ENCODE measurements at places on chromosomes 16 and 17.

DNA sequence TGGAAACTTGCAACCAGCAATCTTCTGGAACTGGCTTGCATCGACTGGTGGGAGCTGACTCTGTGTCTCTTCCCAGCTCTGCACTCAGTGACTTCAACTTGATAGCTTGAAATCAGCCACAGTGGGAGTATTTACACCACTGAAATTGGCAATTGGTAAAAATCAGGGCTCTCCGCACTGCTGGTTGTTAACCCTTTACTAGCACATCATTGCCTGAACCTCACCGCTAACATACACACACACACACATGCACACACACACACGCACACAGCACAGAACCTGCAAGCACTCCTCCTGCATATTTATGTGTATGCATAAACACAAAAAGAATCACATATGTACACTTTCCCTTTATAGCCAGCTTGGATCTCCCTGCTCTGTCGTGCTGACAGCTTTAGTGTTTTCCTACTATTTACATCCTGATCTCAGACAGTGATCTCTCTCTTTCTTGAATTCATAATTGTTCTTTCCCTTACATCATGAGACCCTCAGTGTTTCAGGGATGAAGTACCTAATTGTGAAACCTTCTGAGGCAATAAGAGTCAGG lies 7.9 kb upstream of the TMIGD1 start:
- no peak for DNase-seq

GRCh38 chr17:68542698-68543463 lies 30.7 kb downstream of the PRKAR1A start:
- DNase-seq, result no peak

DNA sequence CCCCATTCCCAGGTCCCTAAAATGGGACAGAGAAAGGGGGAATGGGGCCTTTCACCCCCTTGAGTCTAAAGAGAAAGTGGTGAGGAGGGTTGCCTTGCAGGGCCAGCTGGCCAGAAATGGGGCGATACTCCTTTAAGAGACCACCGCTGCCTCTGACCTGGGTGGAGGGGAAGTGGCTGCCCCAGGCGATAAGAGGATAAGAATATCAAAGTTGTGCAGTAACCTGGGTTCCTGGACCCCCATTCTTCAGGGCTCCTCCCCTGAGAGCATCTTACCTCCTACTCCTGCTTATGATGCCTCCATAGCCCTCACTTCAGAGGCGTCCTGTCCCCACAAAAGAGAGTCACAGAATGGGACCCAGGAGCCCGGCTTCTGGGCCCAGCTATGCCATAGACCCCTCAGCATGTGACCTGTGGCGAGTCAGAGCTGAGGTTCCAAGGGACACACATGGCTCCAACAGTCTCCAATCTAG lies 5.2 kb upstream of the TSPOAP1 start:
- DNase-seq, result peak; percentile 80

GRCh38 chr16:56094231-56094630 lies 97.1 kb upstream of the GNAO1 start:
- no peak for DNase-seq

DNA sequence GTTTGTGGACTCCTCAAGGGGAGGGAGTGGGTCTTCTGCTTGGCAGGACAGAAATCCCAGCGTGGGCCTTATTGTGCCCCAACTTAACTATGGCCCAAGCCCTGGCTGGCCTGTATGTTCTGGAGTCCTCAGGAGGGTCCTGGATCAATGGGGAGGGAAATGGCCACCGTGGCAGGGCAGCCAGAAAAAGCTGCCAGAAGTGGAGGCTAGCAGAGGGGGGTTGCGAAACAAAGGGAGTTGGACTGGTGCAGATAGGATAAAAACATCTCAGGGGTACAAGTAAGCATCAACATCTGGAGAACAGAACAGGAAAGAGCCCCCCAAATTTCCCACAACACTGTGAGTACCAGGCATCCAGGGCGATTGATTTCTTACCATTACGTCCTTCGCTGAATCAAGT lies 3.7 kb upstream of the CACNG1 start:
- DNase-seq, result no peak

- DNase-seq, result peak; percentile 91
These were observed 3.6 kb upstream of the STAC2 start for GRCh38 chr17:39229274-39229913.

- no peak for DNase-seq
These were observed 30.3 kb downstream of the CACNA1H start for GRCh38 chr16:1182950-1183907.

GRCh38 chr16:20336955-20337354 lies 9.6 kb upstream of the GP2 start:
- DNase-seq, result no peak

GRCh38 chr16:2979669-2980226 lies 498 bp downstream of the PKMYT1 start:
- DNase-seq, result peak; percentile 60

DNA sequence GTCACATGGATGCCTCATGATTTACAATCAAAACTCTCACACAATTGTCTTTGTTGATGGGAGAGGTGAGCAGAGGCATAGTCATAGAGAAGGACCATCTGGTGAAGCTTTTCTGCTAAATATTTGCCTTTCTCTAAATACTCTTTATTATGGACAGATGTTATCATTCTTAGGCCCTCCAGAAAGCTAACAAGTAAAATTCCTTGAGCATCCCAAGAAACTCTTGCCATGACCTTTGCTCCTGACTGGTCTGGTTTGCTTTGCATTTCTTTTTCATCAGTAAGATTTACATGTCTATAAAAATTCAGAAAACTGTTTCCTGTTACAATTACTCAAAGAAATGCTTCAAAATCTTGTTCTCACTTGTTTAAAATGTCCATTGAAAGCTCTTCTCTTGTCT lies 1336.6 kb upstream of the CDH8 start:
- no peak for DNase-seq

DNA sequence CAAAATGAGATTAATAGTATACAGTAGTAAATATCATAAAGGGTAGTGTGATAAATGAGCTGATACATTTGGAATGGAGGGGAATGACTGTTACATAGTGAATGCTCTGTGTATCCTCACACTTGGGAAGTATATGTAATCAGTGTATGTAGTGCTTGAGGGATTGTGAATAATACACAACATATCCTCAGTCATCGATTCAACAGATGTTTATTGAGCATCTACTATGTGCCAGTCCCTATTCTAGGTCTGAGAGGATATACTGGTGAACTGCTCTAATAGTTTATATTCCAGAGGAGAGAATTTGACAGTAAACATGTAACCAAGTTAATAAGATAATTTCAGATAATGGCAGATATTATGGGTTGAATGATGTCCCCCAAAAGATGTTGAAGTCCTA lies 3.4 kb upstream of the BECN1 start:
- DNase-seq, result no peak

DNA sequence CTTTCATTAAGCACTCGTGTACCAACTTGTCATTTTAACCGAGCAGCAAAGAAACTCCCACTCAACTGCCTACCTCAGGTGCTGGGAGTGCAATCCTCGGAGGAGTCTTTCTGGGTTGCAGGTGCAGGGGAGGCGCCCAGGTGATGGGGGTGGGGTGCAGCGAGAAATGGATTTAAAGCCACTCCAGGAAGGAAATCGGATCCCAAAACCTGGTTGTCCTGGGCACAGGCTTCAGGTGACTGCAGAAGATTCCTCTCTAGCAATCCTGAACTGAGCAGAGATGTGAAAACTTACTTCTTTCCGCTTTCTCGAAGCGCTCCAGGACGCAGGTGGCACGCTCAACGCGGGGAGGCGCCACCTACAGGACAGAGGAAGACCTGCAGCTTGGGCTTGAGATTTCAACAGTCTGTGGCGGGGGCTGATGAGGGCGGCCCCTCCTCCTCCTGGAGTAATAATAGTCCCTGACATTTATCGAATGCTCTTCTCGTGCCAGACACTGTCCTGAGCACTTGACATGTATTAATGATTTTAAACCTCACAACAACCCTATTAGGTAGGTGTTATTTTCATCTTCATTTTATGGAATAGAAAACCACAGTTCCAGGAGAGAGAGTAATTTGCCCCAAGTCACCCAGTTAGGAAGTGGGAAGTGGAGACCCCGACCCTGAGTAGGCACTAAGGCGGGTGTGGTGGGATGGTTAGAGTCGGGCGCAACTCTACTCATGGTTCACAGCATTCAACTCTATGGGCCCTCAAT lies 27.2 kb upstream of the SKAP1 start:
- DNase-seq, result peak; percentile 63

DNA sequence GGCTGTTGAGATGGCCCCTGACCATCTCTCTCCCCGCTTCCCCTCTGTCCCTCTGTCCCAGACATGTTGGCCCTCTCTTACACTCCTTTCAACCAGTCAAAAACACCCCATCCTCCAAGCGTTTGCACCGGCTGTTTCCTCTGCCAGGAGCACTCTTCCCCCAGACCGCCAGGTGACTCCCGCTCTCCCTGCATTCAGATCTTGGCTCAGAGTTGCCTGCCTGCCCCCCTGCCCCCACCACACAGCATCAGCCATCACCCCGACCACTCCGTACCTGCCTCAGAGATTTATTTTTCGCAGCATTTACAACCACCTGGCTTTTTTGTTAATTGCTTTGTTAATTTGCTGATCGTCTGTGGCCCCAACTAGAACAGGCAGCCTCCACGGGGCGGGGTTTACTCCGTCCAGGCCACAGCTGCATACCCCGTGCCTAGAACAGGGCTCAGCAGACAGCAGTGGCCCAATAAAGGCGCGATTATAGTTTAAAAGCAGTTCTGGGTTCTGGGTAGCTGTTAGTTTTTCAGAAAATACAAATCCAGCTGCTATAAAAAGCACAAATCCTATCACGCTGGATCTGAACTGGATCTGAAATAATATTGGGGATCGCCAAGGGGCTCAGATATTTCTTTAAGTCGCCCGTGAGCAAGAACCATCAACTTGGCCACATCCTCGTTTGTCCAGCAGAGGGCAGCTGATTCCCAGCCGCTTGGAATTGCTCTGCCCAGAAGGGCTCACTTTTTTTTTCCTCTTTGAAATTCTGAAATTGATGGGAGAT lies 173.6 kb downstream of the IRF8 start:
- peak; percentile 78 for DNase-seq

DNA sequence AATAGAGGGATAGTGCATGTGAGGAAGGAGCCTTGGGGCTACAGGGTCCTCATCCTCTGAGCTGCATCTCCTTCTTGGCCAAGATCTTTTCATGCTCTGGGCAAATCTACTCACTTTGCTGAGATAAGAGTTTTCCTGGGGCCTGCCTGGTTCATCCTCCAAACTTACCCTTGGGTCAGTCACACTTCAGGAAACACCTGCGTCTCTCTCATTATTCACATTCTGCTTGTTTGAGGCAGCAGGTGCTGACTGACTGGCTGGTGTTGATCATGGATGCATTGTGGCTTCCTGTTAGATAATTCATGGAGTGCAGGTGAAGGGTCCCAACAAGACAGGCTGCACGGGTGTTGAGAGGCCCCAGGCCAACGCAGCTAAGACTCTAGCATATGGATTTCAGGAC lies 162.6 kb downstream of the SALL1 start:
- DNase-seq, result no peak

- DNase-seq, result peak; percentile 22
These were observed 64.1 kb downstream of the TIMM22 start for GRCh38 chr17:1060991-1061390.

GRCh38 chr17:75751676-75752404 lies 13.2 kb downstream of the GALK1 start:
- DNase-seq, result no peak

DNA sequence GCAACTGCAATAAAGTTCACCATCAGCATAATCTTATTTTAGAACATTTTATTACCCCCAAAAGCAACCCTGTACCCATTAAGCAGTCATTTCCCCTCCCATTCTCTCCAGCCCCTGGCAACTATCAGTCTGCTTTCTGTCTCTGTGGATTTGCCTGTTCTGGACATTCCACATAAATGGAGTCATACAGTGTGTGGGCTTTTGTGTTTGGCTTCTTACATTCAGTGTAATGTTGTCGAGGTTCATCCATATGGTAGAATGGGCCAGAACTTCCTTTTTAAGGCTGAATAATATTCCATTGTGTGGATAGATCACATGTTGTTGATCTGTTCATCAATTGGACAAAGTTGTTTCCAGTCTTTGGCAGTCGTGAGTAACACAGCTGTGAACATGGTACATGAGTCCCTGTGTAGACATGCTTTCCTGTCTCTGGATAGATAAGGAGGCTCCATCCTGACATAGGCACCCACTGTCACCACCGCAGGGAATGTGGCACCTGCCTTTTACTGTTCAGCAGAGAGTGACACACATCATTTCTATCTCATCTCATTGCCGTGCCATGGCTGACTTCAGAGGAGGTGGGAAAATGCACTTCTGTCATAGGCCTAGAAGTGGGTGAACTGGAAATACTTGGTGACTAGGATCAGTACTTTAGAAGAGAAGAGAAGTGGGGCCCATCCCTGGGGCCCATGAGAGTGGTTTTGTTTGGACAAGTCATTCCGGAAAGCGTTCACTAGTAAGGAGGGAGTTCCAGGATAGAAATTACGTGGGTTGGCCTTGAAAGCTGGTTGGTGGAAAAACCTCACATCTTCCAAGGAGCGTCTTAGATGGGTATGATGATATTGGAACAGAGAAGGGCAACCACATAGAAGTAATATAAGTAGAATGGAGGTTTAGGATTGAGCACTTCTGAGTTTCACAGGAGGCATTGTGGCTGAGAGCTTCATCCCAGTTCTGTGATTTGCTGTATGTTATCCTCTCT lies 25.8 kb downstream of the EPN2 start:
- no peak for DNase-seq

DNA sequence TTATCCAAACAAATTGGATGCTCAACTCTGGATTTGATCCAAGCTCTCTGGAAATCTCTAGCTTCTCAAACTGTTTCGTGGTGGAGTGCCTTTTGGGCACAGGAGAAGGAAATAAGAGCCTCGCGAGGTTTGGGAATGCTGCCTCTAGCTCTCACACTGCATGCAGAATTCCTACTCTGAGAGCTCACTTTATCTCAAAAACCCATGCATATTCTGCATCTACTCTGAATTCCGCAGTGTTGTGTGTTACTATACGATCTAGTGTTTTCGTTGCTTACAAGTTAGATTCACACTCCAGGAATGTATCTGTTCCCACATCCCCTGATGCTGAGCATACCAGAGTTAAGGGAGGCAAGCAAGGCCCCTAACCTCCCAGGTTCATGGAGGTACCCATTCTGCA lies 462.7 kb downstream of the WWOX start:
- DNase-seq, result no peak

DNA sequence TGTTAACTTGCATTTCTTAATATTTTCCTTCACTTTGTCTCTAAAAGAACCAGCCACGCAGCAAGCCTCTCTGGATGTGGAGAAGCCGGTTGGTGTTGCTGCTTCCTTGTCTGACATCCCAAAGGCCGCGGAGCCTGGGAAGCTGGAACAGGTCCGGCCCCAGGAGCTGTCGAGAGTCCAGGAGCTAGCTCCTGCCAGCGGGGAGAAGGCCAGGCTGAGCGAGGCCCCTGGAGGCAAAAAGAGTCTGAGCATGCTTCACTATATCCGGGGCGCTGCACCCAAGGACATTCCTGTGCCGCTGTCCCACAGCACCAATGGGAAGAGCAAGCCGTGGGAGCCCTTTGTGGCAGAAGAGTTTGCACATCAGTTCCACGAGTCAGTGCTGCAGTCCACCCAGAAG lies 22.8 kb downstream of the GINS2 start:
- DNase-seq, result no peak
